ENCODE measurements at places on chromosomes 2 and 18.
A peak's percentile ranks its signal among the peaks of the same experiment; 100 is the strongest.

GRCh38 chr2:129133692-129134641, 815.3 kb upstream of the HS6ST1 start:
- no peak for DNase-seq

GRCh38 chr2:226699321-226699720, 100.3 kb downstream of the IRS1 start:
- peak; percentile 92 for DNase-seq

DNA sequence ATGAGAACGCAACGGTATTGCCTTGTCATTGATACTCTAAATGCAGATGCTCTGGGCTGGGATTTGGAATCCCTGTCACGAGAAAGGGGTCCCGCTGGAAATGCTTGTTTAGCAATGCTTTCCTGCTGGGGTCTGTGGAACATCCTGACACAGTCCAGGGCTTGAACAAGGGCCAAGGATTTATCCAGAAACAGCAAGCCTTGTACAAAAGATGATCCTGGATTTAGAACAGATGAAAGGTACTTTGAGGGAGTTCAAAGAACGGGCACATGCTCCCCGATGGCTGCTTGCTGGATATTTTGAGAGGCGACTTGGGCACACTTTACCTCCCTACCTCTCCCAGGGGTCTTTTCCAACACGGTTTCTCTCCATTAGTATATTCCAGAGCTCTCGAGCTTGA, 108.1 kb upstream of the CELF4 start:
- DNase-seq: no peak

DNA sequence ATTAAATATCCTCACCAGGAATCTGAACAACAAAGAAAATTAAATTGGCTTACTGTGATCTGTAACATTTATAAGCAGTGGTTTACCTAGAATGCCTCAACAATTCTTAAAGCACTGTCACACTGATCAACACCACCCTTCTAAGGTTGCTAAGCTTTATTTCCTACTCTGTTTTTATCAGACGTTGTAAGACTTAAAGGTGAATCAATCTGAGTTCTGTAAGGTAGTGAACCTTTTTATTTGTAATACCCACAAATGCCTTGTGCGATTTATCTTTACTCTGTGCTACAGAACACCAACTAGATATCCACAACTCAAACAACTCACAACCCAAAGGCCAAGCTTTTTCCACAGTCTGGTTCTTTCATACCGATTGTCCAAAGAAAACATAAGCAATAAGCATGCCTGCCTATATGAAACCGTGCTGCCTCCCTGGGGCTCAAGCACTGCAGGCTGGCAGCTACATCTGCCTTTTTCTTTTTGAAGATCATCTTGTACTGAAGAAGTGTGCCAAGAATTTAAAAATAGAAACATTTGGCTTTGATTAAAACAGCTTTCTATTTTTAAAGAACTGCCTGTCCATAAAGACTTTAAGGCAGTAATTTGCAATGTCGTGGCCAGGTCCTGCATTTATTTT, 490.7 kb downstream of the NUP35 start:
- DNase-seq: peak; percentile 77

GRCh38 chr2:42545841-42546390, 22.5 kb upstream of the MTA3 start:
- DNase-seq: no peak

DNA sequence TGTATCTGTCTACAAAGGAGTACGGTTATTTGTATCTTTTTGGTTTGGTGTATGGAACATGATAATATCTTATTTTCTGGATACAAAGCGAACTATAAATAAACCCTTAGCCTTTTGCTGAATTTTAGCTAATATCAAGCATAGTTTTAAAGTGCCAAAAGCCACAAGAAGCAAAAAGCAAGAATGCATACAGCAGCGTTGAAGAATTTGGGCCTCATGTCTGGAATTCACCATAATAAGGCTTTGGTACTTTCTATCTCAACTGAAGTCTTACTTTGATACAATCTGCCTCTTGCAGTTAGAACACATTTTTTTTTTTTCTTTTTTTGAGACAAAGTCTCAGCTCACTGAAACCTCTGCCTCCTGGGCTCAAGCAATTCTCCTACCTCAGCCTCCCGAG, 151.5 kb downstream of the ERBB4 start:
- DNase-seq: no peak

GRCh38 chr2:55999790-56000189, 76.2 kb upstream of the EFEMP1 start:
- DNase-seq: no peak

GRCh38 chr2:240522406-240522805, 35.4 kb downstream of the ANKMY1 start:
- no peak for DNase-seq

DNA sequence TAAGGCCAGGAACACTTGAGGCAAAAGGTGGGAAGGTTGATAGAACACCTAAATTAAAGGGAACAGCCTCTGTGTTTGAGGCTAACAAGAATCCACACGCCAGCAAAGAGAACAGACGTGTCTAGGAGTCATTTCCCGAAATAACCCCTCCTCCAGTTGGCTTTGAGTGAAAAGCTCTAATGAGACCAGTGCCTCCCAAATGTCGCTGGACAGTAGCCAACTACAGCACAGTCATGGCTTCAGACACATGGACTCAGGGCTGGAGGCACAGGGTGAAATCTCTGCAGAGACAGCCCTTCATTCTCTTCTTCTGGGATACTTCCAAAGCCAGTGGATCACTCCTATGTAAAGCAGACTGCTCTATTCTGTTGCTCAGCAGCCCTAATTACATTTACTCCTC, 49.6 kb downstream of the SOWAHC start:
- DNase-seq: peak; percentile 93

- DNase-seq: no peak
These were observed 8.4 kb upstream of the GPC1 start for GRCh38 chr2:240426845-240427721.

- DNase-seq: no peak
These were observed 183.9 kb downstream of the EIPR1 start for GRCh38 chr2:3193443-3194330.

GRCh38 chr2:98561902-98562695, 46.2 kb downstream of the COA5 start:
- DNase-seq: no peak

- no peak for DNase-seq
These were observed 94.6 kb upstream of the SNTG2 start for GRCh38 chr2:856041-856440.

GRCh38 chr2:25856377-25856776, 21.9 kb downstream of the ASXL2 start:
- DNase-seq: no peak

DNA sequence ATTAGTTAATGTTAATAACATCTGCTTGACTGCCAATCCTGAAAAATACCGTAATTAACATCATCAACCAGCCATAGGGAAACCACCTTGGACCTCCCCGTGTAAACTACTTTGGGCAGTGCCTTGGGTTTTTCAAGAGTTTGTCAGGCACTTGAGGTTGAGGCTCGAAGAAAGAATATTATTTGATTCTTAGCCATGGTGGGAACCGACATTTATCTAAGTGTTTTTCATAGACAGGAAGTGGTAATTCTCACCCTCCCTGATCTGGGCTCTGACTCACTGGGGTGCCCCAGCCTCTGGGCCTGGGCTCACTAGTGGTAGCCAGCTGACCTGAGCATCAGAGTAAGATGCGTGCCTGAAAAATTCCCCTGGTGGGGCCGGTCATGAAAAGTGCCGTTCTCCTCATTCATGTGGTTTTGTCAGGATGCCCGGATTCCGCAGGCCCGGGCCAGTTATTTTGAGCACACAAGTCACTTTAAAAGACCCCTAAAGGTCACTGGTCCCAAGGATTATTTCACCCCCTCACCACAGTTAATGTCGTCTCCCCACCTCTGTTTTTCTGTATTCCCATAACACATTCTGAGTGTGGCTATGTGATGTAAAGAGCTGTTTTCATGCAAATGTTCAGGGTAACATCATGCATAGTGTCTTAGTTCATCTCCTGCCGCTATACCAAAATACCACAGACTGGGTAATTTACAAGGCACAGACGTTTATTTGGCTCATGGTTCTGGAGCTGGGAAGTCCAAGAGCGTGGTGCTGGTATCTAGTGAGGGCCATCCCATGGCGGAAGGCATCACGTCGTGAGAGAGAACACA, 21.6 kb upstream of the SPATA3 start:
- DNase-seq: no peak

- no peak for DNase-seq
These were observed 228.1 kb downstream of the LPIN1 start for GRCh38 chr2:11974573-11974972.

GRCh38 chr2:232875256-232876121, 5.4 kb downstream of the SNORC start:
- no peak for DNase-seq

GRCh38 chr18:11956371-11957308, 24.7 kb upstream of the IMPA2 start:
- DNase-seq: no peak

DNA sequence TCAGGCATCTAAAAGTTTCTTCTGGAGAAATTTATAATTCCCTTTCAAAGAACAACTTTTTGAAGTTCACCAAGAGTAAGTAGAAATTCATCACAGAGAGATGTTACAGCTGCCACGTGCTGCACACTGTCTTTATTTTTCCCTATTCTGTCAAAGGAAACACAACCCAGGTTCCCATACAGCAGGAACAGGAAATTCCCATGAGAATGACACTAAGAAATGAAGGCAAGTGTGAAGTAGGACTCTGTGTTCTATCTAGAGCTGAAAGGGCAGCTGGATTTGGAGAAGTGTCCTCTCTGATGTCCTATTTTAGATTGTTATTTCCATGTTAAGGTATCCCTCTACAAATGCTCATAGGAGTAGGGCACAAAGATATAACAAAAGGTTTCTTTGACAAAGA, 58.8 kb downstream of the PID1 start:
- no peak for DNase-seq

GRCh38 chr18:80258640-80259039, 11.3 kb upstream of the PARD6G start:
- no peak for DNase-seq

- no peak for DNase-seq
These were observed 26.7 kb upstream of the ACTR3 start for GRCh38 chr2:113863144-113863543.

DNA sequence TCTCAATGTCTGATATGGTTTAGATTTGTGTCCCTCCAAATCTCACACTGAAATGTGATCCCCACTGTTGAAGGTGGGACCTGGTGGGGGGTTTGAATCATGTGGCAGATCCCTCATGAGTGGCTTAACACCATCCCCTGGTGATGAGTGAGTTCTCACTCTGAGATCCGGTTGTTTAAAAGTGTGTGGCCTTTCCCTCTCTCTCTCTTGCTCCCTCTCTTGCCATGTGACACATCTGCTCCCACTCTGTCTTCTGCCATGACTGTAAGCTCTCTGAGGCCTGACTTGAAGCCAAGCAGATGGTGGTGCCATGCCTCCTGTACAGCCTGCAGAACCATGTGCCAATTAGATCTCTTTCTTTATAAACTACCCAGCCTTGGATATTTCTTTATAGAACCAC, 108.8 kb downstream of the RBMS1 start:
- DNase-seq: no peak

DNA sequence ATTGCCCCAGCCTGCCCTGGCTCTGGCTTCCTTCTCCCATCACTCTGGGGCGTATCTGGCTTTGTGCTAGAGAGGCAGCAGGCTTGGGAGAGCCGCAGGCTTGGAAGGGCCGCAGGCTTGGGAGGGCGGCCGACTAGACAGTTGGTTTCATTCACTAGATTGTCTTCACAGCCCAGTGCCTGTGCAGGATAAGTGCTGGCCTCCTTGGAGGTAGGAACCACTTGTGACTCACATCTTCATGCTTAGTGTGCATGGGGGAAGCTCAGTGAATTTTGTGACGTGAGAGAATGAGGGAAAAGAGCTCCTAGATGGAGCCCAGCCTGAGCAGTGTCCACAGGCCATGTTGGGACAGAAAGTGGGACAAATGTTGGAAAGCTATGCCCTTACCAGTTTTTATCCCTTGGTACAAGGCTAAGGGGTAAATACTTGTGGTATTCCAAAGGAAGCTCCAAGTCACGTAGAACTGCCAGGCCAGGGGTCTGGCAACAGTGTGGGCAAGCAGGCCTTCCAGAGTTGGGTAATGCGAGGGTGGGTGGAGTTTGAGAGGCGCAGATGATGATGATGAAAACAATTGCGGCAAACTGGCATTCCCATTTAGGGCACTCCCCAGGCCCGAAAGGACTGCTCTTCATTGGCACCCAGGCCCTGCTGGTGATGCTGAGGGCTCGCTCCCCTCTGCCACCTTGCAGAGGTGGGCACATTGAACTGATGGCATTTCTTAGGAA, 100.1 kb downstream of the DDX1 start:
- no peak for DNase-seq

DNA sequence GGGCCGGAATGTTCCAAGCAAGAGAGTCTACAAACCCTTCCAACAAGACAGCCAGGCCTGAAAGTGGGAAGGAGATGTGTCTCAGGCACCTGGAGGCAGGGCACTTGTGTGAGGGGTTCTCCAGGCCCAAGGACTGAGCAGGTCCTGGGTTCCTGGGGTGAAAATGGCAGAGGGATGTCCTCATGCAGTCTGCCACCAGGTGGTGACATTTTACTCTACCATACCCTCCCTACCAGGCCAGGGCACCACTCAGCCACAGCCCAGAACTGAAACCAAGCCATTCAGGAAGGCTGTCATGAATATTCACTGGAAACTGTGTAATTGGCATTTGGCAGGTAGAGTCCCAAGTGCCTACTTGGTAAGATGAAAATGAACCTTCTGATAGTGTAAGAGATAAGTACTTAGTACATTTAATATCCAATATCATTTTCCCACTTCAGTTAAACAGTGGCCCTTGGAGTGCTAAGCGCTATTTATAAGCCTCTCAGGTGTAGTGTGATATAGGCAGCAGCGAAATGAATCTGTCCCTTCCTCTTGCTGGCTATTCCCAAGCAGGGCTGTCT, 185.1 kb downstream of the MYO5B start:
- peak; percentile 17 for DNase-seq

GRCh38 chr2:170361090-170361936, 183.4 kb downstream of the MYO3B start:
- peak; percentile 65 for DNase-seq

DNA sequence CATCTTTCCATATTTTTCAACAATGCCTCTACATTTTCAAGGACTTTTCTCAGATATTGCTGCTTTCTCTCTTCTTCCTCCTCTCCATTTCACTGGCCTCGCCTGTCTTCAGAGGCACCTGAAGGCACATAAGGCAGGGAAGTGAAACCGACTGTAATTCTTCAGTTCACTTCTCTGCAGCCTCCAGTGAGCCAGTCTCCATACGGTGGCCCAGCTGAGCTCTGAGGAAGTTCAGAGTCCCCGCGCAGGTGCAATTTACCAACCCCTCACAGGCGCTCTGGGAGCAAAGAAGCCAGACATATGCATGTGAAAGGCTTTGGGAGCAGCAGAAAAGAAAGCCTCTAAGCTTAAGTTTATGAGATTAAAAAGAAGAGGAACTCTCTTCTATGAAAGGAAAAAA, 12.4 kb downstream of the KLHL14 start:
- DNase-seq: no peak

DNA sequence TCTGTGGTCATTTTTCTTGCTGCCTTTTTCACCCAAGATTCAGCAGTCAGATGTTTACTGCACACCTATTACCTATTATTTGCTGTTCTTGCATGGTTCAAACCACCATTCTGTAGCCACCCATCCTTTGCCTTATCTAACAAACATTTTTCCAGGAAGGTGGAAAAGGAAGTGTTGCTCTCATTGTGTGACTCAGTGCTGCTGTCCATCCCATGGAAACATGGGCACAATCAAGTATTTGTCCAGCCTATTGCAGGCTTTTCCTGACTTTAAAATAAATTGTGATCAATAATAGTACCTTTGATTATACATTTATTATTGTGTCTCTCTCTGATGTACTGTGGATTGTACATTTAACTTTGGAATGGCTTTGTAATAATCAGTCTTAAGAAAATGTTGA, 53.2 kb downstream of the USP14 start:
- no peak for DNase-seq
